T-helper 1 cell (primary cell): ENCODE measurements at places on chromosomes 11 and 22.

DNA sequence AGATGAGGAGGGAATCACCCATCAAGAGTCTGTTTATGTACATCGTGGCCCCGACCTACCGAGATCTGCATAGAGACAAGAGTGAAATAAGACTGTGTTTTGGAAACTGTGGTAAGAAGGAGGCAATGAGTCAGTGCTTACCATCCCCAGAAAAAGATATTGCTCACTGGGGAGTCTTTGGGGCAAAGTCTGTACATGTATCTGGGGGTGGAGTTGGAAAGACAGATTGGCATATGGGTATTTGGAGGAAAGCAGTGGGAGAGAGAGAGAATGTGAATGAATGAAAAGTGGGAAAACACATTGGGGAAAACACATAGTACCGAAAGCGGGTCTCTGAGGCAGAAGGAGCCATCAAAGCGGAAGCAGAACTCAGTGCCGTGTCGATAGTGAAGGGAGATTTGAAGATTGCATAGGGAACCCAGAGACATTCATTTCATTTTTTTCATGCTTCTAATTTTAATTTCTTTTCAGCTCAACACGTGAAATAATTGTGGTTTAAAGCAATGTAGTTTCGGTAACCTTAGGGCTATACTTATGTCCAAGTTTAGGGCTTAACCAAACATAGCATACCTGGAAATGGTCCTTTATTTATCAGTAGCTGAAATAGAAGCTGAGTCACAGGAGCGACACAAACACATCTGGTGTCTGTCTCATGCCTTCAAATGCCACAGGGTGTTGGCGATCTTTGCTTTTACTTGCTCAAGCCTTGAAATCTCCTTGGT is 98.6 kb upstream of the CD44 start:
- DNase-seq = peak; percentile 58

GRCh38 chr11:2437516-2437915 is 6.8 kb downstream of the TRPM5 start:
- no peak for DNase-seq

DNA sequence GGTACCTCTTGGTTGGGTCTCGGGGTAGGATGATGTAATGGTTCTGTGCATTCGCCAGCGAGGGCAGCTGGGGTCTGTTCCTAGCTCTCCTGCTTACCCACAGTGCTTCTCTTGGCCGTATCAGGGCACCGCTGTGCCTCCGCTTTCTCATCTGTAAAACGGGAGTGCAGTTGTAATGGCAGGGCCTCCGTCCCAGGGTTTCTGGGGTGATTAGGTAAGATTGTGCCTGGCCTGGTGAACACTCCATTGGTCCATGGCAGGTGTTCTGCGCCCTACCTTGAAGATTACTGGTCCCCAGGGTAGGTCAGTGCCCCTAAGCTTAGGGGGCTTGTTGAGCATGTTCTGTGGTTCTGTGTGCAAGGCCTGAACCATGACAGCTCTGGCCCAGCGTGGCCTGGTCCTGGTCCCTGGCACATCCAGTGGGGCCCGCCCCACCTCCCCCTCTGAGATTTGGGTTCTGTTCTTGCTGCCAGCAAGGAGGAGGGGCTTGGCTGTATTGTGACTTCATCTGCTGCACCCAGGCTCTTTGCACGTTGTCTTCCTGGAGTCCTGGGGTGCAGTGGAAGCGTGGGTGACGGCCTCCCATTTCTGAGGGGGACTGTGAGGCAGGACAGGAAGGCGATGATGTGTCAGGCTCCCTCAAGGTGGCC is 4.9 kb downstream of the MYRF start:
- DNase-seq = no peak

GRCh38 chr22:17774926-17775685 is 837 bp upstream of the BID start:
- no peak for DNase-seq

GRCh38 chr22:20591295-20591645 is 83.9 kb downstream of the MED15 start:
- no peak for DNase-seq

DNA sequence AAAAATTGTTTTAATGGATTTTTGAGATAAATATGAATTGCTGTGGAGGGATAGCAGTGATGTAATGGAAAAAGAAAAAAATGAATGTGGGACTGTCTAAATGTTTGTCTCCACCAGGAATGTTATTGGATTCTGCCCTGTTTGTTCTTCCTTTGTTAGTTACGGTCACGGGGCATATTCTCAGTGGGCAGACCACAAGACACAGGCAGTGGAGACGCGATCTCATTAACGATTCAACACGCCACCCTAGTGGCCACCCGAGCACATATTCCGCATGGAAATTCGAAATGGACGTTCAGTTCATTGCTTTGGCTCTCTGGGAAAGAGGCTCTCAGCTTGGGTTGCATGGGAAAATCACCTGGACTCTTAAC is 151.8 kb upstream of the TTC12 start:
- no peak for DNase-seq

DNA sequence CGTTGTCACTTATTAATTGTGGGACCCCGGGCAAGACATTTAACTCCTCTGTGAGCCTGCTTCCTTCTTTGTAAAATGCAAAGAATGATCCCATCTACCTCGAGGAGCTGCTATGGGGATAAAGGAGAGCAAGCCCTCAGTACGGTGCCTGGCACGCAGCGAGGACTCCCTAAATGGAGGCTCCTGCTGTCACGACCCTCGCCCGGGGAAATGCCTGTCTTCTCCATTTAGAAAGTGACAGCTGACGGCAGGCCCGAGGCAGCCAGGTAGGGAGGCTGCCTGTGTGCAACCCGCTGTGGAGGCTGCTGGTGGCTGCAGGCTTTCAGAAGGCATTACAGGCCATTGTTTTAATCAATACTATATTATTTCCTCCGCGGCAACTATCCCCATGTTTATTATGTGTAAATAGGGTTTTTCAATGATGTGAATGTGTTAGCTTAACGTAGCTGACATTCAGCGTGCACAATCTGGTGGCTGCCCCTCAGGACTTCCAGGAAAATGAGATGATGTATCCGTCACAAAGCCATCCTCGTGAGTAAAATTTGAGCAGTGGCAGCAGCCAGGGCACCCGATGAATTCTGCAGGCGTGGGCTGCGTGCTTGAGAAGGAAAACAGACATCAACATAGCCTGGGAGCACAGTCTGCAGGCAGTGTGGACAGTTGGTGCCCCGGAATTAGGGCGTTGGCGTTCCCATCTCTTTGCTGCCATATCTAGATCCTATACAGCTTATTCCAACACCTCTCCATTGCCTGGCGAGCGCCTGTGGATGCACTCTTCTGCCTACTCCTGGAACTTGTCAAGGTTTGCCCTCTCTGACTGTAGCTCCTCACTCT is 228.3 kb downstream of the ST3GAL4 start:
- DNase-seq = no peak

- no peak for DNase-seq
These were observed 48.2 kb upstream of the CEP295 start for GRCh38 chr11:93613231-93613831.

- DNase-seq = no peak
These were observed 28.3 kb upstream of the MS4A6A start for GRCh38 chr11:60211206-60211605.
